ENCODE measurements at places on chromosomes 4 and X. TPM values are rescaled to one million over a fixed set of nuclear protein-coding genes. Genes with fewer than 3 reads are reported as not detected.

DNA sequence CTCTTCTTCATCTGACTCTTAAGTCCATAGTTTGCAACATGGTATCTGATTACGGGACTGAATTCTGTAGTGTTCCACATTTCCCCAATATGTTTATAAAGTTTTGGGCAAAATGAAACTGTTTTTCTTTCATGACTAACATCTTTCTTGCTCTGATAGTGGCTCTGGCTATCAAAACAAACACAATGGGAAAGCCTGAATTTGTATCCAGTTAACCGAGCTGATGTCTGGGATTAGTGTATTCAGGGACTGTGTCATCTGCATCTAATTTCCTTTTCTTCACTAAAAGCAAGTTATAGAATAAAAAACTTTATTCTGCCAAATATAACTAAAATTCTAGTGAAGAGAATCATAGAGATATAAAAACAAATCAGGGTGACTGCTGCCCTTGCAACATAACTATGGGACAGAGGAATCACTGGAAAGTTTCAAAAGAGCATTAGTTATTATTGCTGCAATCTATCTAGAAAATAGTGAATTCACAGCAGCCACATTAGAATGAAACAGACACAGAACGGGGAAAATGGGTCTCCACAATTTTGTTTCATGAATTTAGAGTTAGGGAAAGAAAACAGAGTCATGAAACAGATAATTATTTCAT is 61.3 kb downstream of the ANTXR2 start:
- peak; percentile 85 for DNase-seq

GRCh38 chr4:77347351-77347966 is 190.5 kb downstream of the CCNG2 start:
- DNase-seq, result no peak

DNA sequence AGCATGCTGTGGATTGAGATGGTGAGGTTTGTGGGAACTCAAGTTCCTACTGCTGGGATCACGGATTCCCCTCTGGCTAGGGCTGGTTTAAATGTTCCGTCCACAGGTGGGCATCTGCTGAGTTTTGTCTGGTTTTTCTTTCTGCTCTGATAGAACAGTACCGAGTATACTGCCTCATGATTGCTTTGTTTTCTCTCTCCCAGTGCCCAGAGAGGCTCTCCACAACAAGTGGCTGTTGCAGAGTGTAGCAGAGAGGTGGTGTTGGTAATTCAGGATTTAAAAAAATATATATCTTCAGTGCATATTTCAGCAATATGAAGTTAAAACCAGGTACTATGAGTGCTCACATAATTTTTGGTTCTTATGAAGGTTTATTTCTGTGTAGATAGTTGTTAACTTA is 213.7 kb downstream of the TEX13C start:
- no peak for DNase-seq

MAGEC3 gene
- total RNA-seq, result not detected

DNA sequence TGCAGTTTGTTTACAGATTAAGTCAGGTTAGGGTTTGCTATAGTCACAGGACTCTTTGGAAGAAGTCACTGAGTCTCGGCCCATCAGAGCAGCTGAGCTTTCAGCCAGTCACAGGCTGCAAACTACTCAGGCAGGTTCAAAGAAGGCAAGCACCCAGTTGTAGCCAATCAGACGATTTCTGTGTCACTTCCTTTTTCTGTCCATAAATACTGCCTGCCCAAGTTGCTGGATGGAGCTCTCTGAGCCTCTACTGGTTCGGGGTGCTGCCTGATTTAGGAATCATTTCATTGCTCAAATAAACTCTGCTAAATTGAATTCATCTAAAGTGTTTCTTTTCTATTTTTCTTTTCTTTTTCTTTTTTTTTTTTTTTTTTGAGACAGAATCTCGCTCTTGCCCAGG is 7.3 kb upstream of the SH3BP2 start:
- no peak for DNase-seq

TMPRSS11F gene
- not detected for total RNA-seq

DNA sequence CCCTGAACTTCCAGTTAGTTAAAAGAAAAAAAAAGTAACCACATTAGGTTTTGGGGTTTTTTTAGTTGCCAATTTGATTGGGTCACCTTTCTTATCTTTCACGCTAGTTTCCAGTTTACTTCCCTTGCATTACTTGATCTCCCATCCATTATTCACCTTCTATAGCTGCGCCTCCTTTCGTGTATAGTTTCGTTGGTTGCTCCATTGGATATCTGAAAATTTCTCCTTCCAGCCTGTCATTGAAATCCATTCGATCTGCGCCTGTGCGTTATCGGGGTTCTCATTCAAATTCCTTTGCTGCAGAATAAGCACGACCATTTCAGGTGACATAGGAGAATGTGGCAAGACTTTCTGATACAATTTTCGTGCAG is 764 bp downstream of the TRAPPC11 start:
- no peak for DNase-seq

- peak; percentile 99 for DNase-seq
Measured at GRCh38 chr4:74632634-74633033, 161.7 kb downstream of the BTC start.

- no peak for DNase-seq
Measured at GRCh38 chr4:159216834-159217233, 114.0 kb downstream of the RAPGEF2 start.

Data from endothelial cell of umbilical vein (primary cell).